ENCODE measurements at places on chromosomes 12 and 14.

- DNase-seq = no peak
Measured at GRCh38 chr12:39966256-39966655, 139.6 kb downstream of the SLC2A13 start.

GRCh38 chr14:73462048-73462715 lies 3.8 kb upstream of the NUMB start:
- no peak for DNase-seq

- DNase-seq = peak; percentile 94
Measured at GRCh38 chr12:104303538-104304151, at the start of gene EID3. TSS of gene EID3 (plus strand) at chr12:104303739. CDS start at chr12:104303935, 196 bp downstream.

DNA sequence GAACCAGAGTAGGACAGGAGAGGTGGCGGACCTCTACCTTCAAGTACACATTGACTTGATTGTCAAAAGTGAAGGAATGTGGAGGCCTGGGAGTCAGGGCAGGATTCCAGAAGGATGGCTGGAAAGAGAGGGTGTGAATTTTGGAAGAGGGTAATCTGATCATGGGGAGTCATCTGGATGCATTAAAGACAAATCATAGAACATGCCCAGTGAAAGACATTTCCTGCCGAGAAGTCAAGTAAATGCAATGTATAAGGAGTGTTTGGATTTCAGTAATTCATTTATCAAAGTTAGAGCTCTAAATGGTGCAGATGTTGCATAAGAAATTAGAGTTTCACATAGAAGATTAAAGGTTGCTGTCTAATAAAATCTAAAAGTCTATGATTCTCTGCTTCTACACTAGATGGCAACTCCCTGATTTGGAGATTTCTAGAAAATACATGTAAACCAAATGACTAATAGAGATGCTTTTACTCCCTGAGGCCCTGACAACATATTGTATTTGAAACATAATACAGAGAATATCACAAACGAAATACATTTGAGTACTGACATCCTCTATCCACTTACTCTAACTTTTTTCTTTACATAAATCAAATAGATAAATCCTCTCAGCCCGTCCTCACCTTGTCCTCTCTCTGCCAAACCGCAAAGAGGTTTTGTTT lies 91.3 kb downstream of the KCNA5 start:
- DNase-seq = no peak

DNA sequence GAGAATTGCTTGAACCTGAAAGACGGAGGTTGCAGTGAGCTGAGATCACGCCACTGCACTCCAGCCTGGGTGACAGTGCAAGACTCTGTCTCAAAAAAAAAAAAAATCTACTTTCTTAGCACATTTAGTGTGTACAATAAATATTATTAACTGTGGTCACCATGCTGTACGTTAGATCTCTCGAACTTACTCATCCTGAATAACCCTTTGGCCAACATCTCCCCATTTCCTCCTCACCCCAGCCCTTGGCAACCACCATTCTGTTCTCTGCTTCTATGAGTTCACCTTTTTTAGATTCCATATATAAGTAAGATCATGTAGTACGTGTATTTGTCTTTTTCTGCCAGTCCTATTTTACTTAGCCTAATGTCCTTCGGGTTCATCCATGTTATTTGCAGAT lies 13.4 kb downstream of the FUT8 start:
- no peak for DNase-seq

DNA sequence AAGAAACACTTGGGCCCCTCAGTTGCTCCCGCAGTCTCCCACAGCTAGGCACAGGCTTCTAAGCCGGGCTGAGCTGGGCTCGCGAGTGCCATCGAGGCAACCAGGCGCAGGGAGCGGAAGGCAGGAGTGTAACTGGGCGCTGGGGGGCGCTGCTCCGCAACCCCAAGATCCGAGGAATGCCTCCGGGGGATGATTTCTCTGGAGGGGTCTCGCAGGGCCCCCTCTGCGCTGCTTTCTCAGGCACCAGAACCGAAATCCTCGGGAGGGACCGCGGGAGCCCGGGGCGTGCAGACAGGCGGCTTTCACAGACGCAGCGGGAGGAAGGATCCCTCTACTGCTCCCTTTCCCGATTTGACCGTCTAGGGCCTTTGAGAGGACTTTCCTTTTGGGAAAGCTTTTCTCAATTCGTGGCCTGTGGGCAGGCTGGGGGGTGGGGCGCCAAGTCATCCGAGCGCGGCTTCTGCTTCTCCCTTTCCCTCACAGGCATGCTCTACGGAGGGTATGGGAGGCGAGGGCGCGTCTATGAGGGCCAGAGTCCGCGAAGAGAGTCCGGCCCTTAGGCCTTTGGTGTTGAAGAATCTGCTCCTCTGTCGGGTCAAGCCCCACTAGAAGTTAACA lies 4.3 kb upstream of the NKX2-1 start:
- DNase-seq = no peak

DNA sequence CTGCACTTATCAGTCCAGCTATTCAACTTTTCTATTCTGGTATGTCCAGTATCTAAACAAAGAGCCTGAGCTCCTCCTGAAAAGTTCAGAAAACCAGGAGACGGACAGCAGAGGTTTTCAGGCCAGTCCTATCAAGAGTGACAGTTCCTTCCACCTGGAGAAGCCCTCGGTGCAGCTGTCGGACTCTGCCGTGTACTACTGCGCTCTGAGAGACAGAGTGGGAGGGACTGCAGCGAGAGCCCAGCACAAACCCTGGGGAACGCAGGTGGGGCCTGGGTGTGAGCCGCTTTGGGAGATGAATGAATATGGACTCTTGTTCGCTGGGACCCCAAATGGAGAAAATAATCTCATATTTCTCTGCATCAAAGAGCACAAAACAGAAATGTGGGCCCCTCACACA lies 329.8 kb upstream of the OR4E1 start:
- peak; percentile 48 for DNase-seq

DNA sequence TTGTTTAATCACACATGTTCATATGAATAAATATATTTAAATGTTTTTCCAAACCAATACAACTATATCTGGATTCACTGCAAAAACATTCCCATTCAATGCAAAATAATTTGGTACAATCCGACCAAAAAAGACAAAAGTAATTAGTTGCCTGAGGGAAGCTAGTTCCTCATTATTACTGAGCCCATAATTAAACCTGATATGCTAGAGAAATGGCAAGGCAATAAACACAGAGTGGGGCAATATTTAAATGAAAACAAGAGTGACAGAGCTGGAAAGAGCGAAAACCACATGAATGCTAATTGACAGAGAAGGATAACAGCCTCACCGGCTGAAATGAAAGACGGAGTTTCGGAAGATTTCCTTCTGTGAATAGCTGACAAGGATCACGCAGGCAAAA lies 82.6 kb downstream of the TMCC3 start:
- no peak for DNase-seq

DNA sequence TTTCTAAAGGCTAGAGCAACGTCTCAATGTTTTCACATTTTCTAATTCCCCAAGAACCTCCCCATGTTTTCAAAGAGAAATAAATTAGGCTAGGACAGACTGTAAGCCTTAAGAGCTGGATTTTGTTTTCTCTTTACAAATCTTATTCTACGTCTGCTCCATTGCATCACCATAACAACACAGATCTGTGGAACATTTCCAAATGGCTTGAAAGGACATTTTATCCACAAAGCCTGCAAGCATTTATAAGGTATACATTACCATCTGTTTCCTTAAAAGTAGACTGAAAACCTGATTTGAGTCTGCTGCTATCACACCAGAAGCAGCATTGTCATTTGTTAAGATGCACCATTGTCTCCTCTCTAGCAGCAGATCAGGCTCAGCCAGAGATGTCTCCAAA lies 115.3 kb upstream of the PLEKHA5 start:
- DNase-seq = no peak

All from CD4-positive, alpha-beta T cell treated with Interleukin-17A for 4 hours (primary cell).